Keratinocyte (primary cell): ENCODE measurements at places on chromosomes 11 and 22. TPM values are rescaled to one million over a fixed set of nuclear protein-coding genes. Genes with fewer than 3 reads are reported as not detected.

DNA sequence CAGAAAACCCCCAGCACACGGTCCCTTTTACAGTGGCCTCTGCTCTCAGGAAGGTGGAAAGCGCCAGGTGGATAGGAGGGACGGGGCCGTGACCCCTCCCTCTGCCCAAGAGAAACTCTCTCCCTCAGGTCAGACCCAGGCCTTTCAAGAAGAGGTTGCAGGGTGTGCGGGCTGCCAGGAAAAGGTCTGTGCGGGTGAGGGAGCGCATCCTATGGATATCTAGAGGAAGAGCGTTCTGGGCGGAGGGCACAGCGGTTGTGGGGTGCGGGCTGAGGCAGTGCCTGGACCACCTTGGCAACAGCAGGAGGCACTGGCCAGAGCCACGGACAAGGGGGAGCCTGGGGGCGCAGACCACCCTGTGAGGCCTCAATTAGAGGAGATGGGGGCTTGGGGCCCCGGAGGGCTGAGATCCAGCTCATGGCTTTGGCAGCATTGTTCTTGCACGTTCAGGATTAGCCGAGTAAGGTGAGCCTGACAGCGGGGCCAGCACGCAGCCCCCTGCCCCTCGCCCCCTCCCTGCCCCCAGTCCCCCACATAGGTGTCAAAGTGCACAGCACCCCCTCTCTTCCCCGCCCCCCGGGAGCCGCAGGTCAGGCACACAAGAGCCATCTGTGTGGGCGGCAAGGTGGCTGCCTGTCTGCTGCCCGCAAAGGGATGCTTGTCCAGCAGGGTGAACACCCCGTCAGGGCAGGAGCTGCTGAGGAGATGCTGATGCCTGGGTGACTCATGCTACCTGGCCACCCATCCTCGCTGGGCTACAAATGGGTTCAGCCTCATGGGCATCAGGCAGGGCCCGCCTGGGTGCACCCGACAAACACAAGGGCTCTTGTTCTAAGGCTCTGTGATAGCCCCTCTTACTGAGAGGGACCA is 92.8 kb upstream of the KCNQ1OT1 start:
- H3K27ac ChIP-seq, result no peak overlapping the region
- no peak overlapping the region for H3K4me3 ChIP-seq
- H3K4me1 ChIP-seq, result no peaks in the 10 kb centered on the region
- DNase-seq, result no peak

DNA sequence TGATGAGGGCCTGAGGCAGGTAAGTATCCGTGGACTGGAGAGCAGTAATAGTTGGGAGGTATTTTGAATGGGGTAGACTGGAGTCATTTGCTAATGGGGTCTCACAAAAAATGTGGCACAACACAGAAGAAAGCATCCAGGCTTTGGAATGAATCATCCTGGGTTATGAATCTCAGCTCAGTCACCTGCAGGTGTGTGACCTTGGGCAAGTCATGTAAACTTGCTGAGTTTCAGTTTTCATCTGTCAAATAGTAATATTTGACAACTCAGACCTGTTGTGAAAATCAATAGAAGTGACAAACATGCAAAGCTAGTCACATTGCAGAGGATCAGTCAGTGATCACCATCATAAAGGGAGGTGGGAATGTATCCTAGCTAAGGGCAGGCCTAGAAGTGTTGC is 232.0 kb upstream of the TENM4 start:
- no peak for DNase-seq
- peaks cover 10% of the 10 kb centered on the region for H3K4me1 ChIP-seq
- H3K27ac ChIP-seq, result no peak overlapping the region
- no peaks in the 10 kb centered on the region for H3K36me3 ChIP-seq
- H3K27me3 ChIP-seq, result no peaks in the 10 kb centered on the region

- H3K27me3 ChIP-seq, result no peaks in the 10 kb centered on the region
- no peak for DNase-seq
These were observed 3.9 kb downstream of the FDX1 start for GRCh38 chr11:110433393-110434333.

- no peaks in the 10 kb centered on the region for H3K4me1 ChIP-seq
- H3K36me3 ChIP-seq, result peaks cover 40% of the 10 kb centered on the region
- H3K4me3 ChIP-seq, result no peak overlapping the region
- no peak overlapping the region for H3K27ac ChIP-seq
These were observed 55.6 kb downstream of the TCF20 start for GRCh38 chr22:42214633-42215415.

- H3K27ac ChIP-seq, result no peak overlapping the region
- no peaks in the 10 kb centered on the region for H3K4me1 ChIP-seq
- H3K36me3 ChIP-seq, result no peaks in the 10 kb centered on the region
- no peaks in the 10 kb centered on the region for H3K27me3 ChIP-seq
These were observed 39.0 kb downstream of the PDGFD start for GRCh38 chr11:104124979-104125378.

- H3K27me3 ChIP-seq, result no peaks in the 10 kb centered on the region
- H3K4me3 ChIP-seq, result no peak overlapping the region
- no peak for DNase-seq
- H3K27ac ChIP-seq, result no peak overlapping the region
These were observed 519.5 kb upstream of the LRRC4C start for GRCh38 chr11:41978945-41979344.

GRCh38 chr11:118921121-118921928 is 4.4 kb downstream of the BCL9L start:
- H3K27me3 ChIP-seq, result no peaks in the 10 kb centered on the region
- peaks cover 21% of the 10 kb centered on the region for H3K36me3 ChIP-seq
- H3K4me3 ChIP-seq, result peak overlapping the region; percentile 75
- peaks cover 58% of the 10 kb centered on the region for H3K4me1 ChIP-seq

GRCh38 chr11:68322052-68322430 is 9.7 kb downstream of the LRP5 start:
- no peaks in the 10 kb centered on the region for H3K36me3 ChIP-seq
- no peak for DNase-seq
- H3K4me1 ChIP-seq, result peaks cover 19% of the 10 kb centered on the region
- H3K4me3 ChIP-seq, result peak overlapping the region; percentile 26

DNA sequence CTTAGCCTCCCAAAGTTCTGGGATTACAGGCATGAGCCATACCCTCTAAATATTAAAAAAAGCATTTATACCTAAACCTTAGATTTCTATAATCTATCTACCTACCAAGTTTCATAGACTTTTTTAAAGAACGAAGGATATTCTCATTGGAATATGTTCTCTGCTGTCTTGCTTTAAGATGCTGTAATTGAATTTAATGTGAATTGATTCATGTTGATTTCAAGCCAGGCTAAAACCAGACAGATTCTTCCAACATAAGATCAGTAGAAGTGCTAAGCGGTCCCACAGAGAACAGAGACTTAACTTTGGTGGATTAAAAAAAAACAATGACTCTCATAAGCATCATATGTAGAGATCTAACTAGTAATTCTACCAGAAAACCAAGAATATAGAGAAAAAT is 14.2 kb downstream of the KREMEN1 start:
- H3K4me3 ChIP-seq, result no peak overlapping the region
- H3K27me3 ChIP-seq, result no peaks in the 10 kb centered on the region
- DNase-seq, result no peak
- peaks cover 2% of the 10 kb centered on the region for H3K4me1 ChIP-seq
- no peak overlapping the region for H3K27ac ChIP-seq

- no peaks in the 10 kb centered on the region for H3K27me3 ChIP-seq
- no peak overlapping the region for H3K27ac ChIP-seq
- no peak overlapping the region for H3K4me3 ChIP-seq
- no peak for DNase-seq
These were observed 7.5 kb upstream of the C11orf97 start for GRCh38 chr11:94504689-94505293.

GRCh38 chr11:14974515-14975251 is 2.5 kb upstream of the CALCA start:
- H3K4me3 ChIP-seq, result no peak overlapping the region
- no peaks in the 10 kb centered on the region for H3K36me3 ChIP-seq
- H3K27me3 ChIP-seq, result peaks cover 64% of the 10 kb centered on the region
- DNase-seq, result no peak
- peaks cover 11% of the 10 kb centered on the region for H3K4me1 ChIP-seq

KRTAP5-7 gene
- 0.03 to 0.05 TPM in 2 of 3 replicates, not detected in the other for polyA plus RNA-seq

OR6A2 gene
- polyA plus RNA-seq, result 0.05 to 0.09 TPM in 2 of 3 replicates, not detected in the other

ARHGAP42 gene
- 3.3 to 5.5 TPM (median 4.8 TPM) in 3 replicates for polyA plus RNA-seq

OR52N4 gene
- 0.23 TPM in 1 of 3 replicates, not detected in the others for polyA plus RNA-seq

LMNTD2 gene
- polyA plus RNA-seq, result 0.94 to 1.5 TPM (median 1.2 TPM) in 3 replicates

MIAT gene
- polyA plus RNA-seq, result 0.01 to 0.04 TPM (median 0.02 TPM) in 3 replicates
